NCI-H187 (cell line): ENCODE measurements at places on chromosomes 7 and 10.

DNA sequence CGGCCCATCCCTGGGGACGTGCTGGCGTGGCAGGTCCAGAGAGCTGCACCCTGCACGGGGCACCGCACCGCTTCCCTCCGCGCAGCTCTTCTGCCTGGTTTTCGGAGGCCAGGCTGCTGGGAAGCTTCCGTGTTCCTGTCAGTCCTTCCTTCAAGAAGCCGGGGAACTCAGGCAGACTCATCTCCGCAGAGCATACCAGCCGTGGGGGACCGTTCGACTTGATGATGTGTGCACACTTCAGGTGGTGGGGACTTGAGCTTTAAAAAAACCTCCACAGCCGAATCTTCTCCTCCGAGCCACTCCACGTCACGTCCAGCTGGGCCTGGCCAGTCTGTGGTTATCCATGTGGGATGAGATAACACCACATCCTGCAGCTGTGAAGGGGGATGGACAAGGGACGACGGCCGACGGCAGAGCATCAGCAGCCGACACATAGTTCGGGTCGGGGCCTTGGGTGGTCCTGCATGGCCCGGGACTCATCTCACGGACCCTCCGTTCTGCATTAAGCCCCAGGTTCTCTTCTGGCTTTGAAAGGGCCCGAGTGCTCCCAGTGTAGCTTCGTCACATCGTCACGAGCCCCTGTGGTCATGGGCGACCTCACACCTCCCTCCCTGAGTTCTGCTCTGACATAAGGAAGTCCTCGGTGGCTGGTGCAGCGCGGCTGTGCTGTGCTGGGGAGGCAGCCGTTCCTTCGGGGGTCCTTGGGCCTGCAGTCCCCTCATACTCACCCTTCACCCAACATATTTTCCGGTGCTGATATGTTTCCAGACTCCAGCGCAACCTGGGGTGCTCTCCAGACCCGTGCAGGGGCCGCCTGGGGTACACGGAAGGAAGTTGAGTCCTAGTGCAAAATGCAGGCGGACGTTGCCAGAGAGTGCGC, 4.5 kb upstream of the BHLHA15 start:
- no peak for DNase-seq

DNA sequence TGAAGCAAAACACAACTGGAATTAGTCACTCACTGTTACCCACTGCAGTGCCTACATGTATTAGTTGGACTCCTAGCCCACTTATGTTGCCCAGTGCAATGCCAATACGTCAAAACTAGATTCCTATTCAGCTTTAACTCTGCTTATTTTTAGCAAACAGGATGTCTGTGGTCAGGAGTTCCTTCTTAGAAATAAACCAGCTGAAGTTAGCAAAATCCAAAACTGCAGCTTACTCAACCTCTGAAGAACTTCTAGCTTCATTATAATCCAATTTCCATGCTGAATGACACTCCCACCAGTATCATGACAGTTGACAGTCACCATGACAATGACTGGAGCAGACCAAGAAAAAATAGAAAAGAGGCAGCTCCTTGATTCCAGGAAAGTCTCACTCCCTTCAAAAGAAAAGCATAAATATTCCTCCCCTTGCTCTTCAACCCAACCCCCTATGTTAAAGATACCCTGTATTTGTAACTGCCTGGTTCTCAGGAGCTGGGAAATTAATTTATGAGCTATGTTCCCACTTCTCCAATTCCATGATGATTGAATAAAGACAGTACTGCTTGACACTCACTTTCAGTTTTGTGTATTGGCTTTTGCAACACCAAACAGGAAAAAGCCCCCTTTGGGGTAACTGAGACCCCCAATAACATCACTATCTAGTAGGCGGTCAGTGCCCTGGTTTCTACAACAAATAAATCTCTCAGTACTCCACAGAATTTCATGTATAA, 327.4 kb downstream of the SORCS1 start:
- no peak for DNase-seq

DNA sequence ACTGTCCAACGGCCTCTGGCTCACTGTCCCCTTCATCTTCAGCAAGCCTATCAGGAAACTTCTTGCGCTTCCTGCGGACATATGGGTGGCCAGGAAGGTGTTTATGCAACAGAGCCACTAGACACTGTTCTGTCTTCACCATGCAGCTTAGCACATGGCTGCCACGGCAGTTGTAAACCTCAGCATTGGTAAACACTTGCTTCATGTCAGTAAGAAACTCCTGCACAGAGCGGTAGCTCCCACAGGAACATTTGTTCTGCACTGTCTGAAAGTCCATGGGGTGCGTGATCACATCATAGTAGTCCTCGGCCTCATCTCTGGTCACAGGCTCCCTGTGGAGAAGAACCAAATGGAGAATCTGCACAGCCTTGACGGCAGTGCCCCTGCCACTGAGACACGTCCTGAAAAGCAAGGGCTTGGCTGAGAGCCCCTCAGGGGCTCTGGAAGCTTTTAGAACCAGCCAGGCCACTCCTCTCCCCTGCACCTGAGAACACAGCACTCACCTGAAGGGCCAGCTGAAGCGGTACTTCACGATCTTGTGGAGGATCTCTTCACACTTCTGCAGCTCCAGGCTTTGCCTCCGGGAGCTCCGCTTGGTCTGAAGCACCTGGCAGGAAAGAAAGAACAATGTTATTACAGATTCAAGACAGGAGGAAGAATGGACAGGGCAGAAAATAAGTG, 8.8 kb downstream of the FZD9 start:
- DNase-seq: peak; percentile 96

GRCh38 chr10:105253515-105254212, 612.6 kb downstream of the SORCS3 start:
- DNase-seq: no peak

GRCh38 chr7:98362517-98362916, 38.4 kb downstream of the BAIAP2L1 start:
- no peak for DNase-seq

GRCh38 chr10:21508706-21509331, 16.7 kb downstream of the SKIDA1 start:
- DNase-seq: no peak

DNA sequence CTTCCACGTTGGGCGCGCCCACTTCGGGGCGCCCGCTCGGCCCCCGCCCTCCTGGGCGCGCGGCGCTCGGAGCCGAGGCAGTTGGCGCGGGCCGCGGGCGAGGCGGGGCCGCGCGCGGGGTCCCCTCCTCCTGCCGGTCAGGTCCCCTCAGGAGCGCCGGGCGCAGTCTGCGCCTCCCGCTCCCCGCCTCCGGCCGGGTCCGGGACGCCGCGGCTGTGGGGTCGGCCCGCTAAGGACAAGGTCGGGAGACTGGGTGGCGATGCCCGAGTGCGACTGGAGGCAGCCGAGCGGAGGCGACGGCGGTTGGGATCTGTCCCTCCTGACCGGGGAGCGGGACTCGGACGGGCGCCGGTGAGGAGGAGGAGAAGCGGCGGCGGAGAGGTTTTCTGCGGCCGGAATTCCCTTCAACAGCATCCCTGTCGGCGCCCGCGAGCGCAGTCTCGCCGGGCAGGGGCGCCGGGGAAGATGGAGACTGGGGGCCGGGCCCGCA, at the start of gene ATRNL1:
Gene ATRNL1, plus strand, starts transcription at position 80 of the 490 bp plus-strand sequence. Its CDS starts 386 bp downstream, at position 466.
- peak; percentile 56 for DNase-seq

DNA sequence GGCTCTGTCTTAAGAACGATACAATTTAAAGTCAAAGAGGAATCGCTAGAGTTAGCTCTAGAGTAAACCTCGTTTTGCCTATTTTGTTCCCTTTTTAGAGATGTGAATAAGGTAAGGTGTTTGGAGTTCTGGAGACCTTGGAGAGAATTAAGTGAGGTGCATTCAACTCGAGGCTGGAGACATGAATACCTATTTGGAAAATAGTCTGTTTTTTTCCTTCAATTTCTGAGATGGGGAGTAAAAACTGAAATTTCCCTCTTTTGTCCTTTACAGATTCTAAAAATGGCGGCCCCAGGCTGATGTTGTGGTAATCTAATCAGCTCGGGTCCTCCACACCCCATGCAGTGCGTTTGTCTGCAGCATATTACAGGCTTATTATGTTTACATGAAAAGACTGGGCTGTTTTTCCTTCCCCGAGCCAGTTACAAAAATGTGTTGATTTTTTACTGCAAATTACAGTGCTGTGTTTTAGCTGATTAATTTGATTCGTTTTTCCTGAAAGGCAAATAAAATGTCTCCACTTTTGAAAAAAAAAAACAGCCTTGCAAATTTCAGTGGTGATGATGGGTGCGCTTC, 1.5 kb downstream of the KMT2E start:
- DNase-seq: no peak

GRCh38 chr7:64562256-64562625, 630 bp downstream of the ZNF680 start:
- no peak for DNase-seq

GRCh38 chr10:30502266-30503060, 68.5 kb downstream of the MAP3K8 start:
- DNase-seq: no peak

- no peak for DNase-seq
Observed at GRCh38 chr10:12564173-12564572, 214.8 kb downstream of the CAMK1D start.
